Kidney capillary endothelial cell (primary cell): ENCODE measurements at places on chromosomes 13 and 19.

DNA sequence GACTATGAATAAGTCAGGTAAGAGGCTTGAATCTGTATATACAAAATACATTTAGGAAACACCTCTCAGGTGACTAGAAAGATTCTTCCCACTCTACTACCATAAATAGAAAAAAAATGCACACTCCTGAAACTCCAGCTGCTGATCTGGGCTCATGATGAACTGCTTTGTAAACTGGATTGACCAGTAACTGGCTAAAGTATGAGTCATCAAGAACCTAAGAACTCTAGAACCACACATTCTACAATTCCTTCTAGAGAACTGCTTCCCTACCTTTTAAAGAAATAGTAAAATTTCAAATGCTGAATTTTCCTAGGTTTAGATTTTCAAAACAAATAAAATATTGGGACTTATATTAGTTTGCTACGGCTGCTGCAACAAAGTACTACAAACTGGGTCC is 55.2 kb downstream of the ELF1 start:
- no peak for DNase-seq

DNA sequence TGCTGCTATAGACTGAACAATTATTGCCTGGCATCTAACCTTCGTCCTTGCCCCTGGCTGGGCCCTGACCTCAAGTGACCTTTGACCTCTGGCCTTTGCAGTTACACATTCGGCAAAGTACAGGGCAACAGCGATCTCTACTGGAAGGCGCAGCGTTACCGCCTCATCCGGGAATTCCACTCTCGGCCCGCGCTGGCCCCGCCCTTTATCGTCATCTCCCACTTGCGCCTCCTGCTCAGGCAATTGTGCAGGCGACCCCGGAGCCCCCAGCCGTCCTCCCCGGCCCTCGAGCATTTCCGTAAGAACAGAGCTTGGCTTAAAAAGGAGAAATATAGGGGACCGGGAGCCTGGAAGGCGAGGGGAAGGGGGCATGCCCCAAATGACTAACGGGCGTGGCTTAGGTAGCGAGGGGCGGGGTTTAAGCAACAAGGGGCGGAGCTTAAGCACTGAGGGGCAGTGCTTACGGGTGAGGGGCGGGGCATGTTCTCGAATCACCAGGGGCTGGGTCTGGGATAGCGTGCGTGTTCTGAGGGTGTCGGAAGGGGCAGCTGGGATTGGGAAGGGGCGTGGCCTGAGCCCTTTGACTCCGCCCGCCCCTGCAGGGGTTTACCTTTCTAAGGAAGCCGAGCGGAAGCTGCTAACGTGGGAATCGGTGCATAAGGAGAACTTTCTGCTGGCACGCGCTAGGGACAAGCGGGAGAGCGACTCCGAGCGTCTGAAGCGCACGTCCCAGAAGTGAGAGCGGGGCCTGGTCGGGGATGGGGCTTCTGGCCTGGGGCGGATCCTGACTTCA is 52.7 kb downstream of the TRPM4 start:
- DNase-seq = no peak

DNA sequence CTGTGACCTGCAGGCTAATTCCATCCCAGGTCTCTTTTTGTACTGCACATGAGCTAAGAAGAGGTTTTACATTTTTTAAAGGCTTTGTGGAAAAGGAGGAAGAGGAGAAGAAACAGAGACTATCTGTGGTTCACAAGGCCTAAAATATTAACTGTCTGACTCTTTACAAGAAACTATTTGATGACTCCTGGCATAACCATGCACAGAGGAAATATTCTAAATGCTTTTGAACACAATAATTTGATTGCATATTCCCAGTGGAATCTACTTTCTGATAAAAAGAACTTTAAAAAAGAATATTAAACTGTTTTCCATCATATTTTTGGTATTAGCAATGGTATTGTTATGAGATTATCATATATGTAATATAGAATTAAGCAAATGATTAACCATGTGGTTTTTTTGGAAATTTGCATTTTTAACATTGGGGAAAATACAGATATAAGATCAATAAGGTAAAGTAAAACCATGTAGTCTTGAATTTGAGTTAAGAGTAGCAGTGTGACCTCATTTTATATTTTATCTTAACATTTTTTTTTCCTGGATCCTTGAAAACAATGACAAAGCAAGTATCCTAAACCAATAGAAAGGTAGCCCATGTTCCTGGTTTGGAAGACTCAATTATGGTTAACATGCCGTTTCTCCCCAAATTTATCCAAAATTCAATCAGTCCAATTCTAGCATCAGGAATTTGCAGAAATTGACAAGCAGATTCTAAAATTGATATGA is 251.0 kb downstream of the UQCRFS1 start:
- DNase-seq = no peak

DNA sequence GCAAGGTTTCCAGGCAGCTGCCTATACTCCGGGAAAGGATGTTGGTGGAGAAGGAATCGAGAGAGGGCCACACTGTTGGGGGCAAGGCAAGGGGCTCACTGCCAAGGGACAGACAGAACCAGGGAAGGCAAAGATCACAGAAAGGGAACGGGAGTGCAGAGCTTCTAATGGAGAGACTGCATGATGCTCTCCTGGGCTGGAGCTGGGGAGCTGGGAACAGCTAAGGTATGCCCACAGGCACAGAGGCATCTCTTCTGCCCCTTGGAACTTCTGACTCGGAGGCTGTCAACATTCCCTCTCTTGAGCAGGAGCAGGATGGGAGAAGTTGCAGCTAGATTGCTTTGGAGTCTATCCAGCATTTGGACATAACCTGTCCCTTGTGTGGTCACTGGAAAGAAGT is 22.4 kb upstream of the FFAR2 start:
- no peak for DNase-seq

DNA sequence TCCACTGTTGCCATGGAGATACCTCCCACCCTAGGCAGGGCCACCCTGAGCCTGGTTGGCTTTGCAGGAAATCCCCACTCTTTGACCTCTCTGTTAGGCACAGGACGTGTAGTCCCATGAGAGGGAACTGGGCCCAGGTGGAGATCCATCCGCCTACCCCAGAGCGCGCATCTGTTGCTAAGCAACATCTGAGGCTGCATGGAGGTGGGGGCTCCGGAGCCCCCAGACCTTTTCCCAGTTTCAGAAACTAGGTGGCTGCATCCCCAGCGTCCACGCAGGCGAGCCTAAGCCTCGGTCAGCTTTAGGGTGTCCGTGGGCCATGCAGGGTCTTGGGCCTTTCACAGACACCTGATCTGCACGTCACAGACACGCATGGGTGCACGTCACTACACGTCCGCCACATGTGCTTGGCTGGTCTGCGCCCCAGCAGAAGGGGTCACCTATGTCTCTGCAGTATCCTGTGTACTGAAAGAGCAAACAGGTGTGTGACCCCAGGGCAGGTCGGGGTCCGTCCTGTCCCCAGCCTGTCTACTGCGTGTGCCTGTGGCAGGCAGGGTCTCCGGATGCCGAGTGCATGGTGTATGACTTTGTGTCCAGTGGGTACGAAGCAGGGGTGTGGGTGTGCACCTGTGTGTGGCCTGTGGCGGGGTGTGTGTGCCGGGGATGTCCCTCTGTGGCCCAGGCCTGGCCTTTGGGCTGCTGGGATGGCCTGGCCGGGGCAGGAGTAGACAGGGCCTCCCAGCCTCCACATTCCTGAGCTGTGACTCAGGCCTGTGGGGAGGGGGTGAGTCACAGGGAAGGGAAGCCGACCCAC is 4.1 kb upstream of the CIRBP start:
- DNase-seq = peak; percentile 89

GRCh38 chr19:30649934-30650614 is 277.9 kb downstream of the ZNF536 start:
- DNase-seq = peak; percentile 40

DNA sequence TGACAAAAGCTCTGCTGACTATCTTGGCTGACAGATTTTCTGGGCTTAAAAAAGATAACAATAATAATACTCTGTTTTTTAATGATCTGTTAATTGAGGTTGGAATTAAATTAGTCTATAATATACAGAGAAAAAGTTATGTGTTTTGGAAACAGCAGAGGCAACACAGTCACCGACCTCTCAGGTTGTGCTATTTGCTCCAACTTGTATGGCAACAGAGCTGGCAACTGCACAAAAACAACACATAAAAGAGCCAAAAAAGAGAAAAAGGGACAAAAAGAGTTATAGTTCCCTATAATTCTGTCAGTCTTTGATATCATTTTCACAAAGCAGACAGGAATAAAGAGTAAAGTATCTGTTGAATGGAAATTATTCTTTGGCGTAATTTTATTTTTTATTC is 102.3 kb upstream of the POSTN start:
- no peak for DNase-seq

DNA sequence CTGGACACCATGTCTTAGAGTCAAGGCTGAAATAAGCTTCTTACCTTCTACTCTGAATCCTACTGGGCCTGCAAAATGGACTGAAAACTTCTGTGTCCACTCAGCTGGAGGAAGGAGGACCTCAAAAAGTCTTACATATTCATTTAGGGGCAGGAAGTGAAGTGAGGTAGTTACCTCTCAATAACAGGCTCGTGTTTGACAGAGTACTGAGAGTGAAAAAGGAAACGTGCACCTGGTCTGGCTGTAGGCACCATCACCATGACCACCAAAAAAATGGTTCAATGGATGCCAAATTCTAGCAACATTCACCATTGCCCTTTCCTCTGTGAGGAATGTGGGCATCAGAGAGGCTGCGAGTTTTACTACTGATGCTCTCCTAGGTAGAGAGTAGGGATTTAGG is 176.2 kb downstream of the RFC3 start:
- DNase-seq = no peak
